ENCODE measurements at places on chromosomes 16 and 17.

DNA sequence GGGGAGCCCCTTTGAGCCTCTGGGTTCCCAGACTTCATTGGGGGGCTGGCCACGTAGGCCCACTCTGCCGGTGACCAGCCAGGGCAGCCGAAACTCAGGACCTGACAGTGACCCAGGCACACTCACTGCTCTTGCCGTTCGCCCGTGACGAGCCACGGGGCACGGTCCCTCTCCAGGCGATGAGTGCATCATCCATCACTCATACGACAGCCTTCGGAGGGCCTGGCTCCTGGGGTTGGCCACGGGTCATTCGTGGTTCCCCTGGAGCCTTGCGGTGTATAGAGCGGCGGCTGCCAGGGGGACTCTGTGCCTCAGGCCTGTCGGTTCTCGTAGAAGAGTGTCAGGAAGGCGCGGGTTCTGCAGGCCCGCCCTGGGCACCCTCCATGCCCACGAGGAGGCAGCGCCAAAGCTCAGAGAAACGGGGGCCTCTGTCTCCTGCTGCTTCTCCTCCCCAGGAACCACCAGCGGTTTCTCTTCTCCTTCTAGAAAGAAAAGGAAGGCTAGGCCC, 11.2 kb upstream of the NUDT16L1 start:
- DNase-seq: no peak

DNA sequence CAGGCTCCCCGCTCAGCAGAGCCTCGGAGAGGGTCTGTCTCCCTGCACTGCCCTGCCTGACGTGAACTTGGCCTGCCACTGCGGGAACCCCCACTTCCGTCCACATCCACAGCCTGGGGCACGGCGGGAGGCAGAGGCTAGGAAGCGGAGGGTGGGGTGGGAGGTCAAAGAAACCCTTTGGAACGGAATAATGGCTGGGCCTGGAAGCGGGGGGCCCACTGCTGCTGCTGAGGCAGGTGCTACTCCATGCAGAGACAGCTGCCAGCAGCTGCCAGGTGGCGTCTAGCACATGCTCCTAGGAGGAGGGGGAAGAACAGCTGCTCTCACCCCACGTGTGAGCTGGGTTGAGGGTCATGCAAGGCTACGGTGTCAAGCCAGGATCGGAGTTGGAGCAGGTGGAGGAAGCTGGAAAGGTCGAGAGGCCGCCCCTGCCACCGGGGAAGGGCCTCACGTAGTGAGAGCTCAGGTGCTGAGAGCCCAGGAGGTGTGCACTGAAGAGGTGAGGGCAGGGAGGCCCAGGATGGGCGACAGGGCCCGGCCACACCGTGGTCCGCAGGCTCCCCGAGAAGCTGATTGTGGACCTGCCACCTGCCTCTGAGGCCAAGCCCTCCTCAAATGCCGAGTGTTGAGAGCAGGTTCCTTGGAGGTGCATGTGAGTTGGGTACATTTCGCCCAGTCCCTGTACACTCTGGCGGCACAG, 9.8 kb downstream of the FSCN2 start:
- no peak for DNase-seq

GRCh38 chr17:58556833-58557250, 42.4 kb upstream of the MTMR4 start:
- DNase-seq: no peak

- no peak for DNase-seq
Measured at GRCh38 chr17:63775420-63775819, 1.4 kb downstream of the DDX42 start.

- no peak for DNase-seq
Measured at GRCh38 chr16:82783933-82784572, 157.3 kb downstream of the CDH13 start.
